ENCODE measurements at places on chromosomes 13 and 19. TPM values are rescaled to one million over a fixed set of nuclear protein-coding genes. Genes with fewer than 3 reads are reported as not detected.

The RAB3D gene
- 15.9 TPM for total RNA-seq

The NCAN gene
- under 0.01 TPM for total RNA-seq

The CSNK1G2 gene
- total RNA-seq, result 44.8 TPM

The ZNF573 gene
- 6.5 TPM for total RNA-seq

The ZNF83 gene
- total RNA-seq, result 50.6 TPM
